ENCODE measurements at places on chromosomes 3 and 15.

- DNase-seq = no peak
These were observed 3.6 kb downstream of the TAGLN3 start for GRCh38 chr3:112002096-112002971.

DNA sequence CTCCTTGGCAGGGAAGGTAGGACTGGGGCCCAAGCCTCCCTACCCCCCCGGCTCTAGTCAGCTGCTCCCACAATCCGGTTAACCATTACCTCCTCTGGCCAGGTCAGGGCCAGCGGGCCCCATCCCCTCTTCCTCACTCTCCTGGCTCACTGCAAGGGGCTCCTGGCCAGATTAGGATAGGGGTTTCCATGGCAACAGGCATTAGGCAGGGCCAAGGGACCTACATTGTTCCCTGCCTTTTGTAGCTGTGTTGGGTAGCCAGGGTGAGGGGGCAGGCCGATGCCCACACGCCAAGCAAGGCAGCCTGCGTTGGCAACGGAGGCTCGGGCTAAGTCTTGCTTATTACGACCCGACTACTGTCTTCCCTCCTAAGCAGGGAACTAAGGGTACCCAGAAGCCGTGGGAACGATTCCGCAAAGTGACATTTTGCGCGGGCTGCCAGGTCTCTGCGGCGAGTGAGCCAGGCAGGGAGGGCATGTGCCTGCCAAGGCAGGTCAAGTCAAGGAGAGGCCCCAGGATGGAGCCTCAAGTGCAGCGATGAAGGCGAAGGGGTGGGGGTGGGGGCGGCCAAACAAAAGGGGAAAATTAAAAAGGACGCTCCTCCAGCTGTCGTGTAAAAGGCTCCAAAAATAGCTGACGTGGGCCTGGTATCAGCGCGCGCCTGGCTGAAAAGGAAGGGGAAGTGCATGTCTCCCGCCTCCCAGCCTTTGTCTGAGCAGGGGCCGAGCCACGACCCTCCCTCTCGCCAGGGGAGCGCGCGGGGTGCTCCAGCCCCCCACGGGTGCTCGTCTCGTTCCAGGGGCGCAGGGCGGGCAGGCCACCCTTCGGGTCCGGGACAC lies 919 bp downstream of the IDH2 start:
- peak; percentile 20 for DNase-seq

GRCh38 chr3:14452740-14453710 lies 50.6 kb downstream of the SLC6A6 start:
- peak; percentile 96 for DNase-seq

DNA sequence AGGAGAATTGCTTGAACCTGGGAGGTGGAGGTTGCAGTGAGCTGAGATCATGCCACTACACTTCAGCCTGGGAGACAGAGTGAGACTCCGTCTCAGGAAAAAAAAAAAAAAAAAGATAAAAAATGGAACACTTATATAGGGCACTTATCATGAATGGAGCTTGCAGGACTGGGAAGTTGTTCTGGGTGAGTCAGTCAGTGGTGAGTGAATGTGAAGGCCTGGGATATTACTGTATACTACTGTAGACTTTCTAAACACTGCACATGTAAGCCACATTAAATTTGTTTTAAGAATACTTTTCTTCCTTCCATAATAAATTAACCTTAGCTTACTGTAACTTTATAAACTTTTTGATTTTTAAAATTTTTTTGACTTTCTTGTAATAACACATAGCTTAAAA lies 59.8 kb downstream of the SFMBT1 start:
- DNase-seq = no peak

DNA sequence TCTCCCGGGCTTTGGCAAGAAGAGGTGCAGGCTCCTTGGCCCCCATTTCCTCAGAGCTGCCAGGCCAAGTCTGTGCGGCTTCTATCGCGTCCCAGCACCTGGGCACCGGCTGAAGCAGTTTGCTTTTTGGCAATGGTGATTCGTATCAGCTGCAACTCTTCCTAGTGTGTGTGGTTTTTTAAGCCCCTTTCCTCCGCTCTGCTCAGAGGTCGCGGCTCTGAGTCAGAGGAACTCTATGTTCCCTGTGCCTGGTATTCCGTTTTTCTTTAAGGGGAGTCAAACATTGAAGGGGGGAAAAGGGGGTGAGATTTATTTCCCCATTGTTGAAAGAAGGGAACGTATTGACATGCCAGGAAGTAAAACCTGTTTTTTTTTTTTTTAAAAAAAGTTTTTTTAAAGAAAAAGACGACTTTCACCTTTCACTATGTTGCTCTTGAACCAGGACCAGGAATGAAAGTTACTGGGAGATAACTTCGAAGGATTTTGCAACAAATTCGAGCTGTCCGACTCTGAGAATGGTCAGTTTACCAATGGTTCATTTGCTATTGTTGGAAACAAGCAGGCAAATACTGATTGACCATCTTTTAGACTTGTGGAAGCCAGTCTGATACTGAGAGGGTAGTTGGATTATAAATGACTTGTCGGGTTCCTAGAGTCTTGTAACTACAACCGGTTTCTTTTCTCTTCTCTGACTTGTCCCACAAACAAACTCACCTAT lies 1.1 kb downstream of the ARMC8 start:
- no peak for DNase-seq

DNA sequence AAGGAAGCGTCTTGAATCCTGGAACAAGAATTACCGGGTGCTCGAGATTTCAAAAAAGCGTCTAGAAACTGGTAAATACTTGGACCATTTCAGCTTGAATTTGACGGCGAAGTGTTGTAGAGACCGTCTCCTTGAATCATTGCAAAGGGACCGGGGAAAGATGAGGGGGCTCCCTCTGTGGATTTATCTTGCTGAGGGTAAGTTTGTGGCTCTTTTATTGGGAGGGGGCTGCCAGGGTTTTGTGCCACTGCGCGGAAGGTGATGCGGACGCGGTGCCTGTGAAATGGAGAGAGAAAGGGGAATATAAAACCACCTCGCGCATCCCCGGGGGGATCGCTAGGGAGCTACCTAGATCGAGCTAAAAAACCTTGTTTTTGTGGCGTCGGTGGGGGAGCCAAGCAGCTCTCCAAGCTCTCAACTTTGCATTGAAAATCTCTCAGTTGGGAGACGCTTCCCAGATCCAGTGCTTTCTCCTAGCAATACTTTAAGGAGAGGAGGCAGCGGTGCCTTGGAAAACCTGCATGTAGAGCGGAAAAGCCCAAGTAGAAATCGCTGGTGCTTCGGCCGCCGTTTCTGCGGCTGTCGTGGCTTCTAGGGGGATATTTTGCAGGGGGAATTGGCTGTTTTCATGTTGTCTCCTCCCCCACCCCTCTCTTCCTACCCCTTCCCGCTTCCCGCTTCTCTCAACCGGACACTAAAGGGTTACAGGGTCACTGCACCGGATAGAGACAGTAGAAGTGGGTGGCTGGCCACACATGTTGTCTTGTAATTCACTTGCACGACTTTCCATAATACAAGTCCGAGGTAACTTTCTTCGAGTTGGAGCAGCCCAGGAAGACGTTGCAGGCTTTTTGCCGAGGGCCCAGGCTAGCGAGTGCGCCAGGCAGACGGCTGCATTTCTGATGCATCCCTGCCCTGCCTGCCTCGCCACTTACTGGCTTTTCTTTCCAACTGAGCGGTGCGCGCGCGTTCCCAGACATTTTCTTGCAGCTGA lies 187.6 kb downstream of the NLGN1 start:
- no peak for DNase-seq

GRCh38 chr3:153614563-153614962 lies 452.5 kb downstream of the RAP2B start:
- no peak for DNase-seq

- no peak for DNase-seq
These were observed 856.2 kb downstream of the AGBL1 start for GRCh38 chr15:86935841-86936240.

DNA sequence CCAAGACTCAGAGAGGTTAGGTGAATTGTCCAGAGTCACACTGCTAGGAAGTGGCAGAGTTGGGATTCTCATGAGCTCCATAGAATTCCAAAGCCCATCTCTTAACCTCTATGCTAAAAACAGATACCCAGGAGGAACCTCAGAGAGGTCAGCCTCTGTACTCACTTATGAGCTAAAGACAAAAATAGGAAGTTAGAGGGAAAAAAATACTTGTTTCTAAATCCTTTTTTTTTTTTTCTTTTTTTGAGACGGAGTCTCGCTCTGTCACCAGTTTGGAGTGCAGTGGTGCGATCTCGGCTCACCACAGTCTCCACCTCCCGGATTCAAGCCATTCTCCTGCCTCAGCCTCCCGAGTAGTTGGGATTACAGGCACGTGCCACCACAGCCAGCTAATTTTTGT lies 31.4 kb downstream of the FSD2 start:
- DNase-seq = no peak

DNA sequence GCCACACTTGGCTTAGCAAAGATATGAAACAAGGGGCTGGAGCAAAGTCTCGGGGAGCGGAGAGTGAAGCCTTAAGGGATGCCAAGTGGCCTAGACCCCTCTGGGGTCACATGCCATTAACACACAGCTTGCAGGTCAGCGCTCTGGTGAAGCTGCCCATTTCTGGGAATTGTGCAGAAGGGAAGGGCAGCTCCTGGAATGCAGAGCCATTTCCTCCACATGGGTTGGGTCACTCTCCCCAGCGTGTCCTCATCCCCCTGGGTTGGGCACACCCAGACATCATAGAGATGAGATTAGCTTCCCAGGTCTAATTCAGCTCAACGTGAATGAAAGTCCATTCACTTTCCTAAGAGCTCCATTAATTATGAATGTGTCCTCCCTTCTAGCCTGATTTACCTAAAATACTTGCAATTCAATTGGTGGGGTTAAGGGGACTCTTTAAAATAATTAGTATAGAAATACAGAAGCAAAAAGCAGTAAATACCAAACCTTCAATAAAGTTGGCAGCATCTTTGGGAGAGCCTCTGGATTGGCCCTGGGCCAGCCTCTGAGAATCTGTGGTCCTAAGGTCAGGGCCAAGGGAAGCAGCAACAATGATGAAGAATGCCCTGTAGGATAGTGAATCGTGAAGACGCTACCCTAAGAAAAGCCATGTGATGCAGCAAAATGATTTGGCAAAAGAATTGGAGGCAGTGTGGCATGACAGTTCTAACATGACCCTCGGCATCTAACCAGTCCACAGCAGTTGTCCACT lies 17.8 kb downstream of the MRAS start:
- DNase-seq = no peak

- peak; percentile 61 for DNase-seq
These were observed 64.2 kb upstream of the MYZAP start for GRCh38 chr15:57527382-57528091.

DNA sequence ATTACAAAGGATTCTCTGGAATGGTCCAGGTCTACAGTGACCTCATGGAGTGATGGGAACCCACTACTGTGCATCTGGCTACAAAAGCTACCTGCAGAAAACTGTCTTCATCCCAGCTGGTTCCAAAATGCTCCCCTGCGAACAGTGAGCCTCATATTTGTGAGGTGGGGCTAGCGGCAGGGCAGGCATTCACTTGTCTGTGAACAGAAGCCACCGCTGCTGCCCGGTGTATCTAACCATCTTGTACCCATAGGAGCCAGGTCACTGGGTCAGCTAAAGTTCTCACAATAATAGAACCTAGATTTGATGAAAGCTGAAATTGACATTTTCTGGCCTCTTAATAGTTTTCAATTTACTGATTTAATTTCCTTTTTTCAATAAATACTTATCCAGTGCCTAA lies 150.7 kb downstream of the KLF13 start:
- no peak for DNase-seq

Data from NCI-H1092 (cell line).